Stimulated activated CD8-positive, alpha-beta memory T cell treated with anti-CD3 and anti-CD28 coated beads, Interleukin-2, amount 100 ng/mL, for 48 hours (primary cell): ENCODE measurements at places on chromosomes 6 and 20.

DNA sequence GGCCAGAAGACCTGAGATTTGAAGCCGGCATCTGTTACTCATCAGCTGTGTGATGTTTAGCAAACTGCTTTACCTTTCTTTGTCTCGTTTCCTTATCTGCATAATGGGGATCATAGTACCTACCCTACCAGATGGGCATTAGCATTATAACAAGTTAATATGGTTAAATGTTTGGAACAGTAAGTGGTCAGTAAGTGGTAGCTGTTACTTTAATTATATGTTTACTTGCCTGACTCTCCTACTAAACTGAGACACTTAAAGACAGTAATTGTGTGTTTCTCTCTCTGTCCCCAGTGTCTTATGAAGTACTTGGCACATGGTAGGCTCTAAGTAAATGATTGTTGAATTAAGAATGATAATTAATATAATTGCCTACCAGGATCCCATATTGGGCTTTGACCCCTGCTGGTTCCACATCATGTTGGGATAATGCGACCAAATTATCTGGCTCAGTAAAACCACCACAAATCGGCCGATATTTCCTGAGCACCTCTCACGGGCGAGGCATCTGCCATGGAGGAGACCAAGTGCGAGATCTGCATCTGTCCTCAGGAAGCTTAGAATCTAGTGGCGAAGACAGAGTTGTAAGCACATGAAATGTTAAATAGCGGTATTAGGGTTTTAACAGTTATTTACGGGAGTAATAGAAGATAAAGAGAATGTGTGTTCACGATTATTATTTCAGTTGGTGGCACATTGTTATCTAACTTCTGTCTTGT, 31.4 kb downstream of the PTK7 start:
- no peak for DNase-seq

- no peak for DNase-seq
These were observed 62.7 kb upstream of the TRAF3IP2 start for GRCh38 chr6:111668410-111668809.

DNA sequence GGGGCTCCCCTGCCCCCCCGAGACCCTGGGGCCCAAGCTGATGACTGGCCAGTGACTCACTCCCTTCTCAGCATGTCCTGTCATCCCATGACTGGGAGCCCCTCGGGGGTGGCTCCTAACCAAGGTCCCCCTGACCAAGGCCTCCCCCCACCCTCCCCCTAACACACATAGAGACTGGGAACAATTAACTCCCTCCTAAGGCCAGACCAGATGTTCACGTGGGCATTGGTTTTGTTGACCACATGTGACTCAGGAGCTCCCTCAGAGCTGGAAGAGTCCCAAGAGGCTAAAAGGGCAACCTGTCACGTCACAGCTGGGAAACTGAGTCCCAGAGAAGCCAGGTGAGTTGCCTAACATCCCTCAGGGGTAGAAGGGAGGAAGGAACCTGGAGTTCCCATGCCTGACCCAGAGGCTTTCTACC, 10.6 kb upstream of the CCN5 start:
- no peak for DNase-seq

DNA sequence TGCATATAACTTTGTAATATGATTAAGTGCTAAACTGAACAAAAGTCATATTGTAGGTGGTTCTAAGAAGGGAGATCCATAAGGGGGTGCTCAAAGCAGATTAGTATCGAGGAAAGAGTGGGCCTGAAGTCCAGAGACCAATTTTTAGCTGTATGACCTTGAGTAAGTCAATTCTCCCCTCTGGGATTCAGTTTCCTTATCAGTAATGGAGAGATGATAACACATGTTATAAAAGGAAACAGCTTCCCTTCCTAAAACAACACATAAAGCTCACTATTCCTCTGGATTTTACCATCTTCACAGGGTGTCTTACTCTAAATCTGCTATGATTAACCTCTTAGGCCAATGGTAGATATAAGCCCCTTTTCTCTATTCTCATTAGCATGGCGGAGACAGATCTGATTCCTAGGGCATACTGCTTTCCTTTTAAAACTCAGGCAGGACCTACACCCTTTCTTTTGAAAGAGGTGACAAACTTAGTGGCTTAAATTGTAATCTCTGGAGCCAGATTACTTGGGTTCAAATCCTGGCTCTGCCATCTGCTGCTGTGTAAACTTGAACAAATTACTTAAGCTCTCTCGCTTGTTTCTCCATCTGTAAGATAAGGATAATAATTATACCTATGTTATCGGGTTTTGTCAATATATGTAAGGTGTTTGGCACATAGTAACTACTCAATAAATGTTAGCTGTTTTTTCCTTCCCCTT, 39.5 kb downstream of the ACSS2 start:
- no peak for DNase-seq

DNA sequence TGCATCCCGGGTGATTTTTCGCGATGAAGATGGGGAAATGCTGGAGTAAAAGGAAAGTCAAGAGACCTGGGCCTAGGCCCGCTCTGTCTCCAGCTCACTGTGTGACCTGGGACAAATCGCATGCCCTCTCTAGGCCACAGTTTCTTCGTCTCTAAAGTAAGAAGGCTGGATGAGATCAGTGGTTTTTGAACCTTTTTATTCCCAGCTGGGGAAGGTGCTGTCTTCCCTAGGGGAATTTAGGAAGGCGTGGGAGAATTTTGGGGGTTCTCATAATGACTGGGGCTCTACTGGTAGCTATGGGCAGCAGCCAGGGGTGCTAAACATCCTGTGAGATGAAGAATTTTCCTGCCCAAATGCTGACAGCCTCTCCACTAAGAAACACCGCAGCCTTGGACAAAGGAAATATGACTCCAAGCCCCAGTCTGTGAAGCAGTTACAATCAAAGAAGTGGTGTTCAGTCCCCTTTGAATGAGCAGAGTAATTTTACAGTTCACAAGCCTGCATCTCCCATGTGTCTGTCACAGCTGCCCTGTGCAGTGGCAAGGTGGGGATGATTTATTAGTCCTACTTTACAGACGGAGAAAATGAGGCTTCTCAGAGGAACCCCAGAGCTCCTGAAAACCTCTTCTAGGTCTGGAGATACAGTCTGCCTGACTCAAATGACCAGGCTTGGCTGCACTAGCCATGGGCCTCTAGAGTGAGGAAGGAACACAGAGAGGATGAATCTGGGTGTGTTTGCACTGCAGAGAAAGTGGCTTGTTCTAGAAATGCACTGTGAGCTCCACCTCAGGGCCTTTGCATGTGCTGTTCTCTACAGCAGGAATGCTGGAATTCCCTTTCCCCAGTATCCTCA, 57.2 kb downstream of the RAB44 start:
- no peak for DNase-seq

- no peak for DNase-seq
These were observed 93.9 kb upstream of the HEY2 start for GRCh38 chr6:125655511-125655910.
